Activated CD4-positive, alpha-beta T cell treated with anti-CD3 and anti-CD28 coated beads, Interleukin-2, amount 10 ng/mL, durations not matched to agents 24 days and 14 days (primary cell): ENCODE measurements at places on chromosomes 13 and 19. TPM values are rescaled to one million over a fixed set of nuclear protein-coding genes. Genes with fewer than 3 reads are reported as not detected.

GRCh38 chr13:33191425-33192210, 93.9 kb downstream of the STARD13 start:
- peak overlapping the region; percentile 58 for H3K27ac ChIP-seq
- peaks cover 43% of the 10 kb centered on the region for H3K4me1 ChIP-seq
- H3K4me3 ChIP-seq: no peak overlapping the region
- peaks cover 13% of the 10 kb centered on the region for H3K36me3 ChIP-seq
- DNase-seq: no peak

GRCh38 chr19:54114340-54115108, 933 bp downstream of the TFPT start:
- peaks cover 2% of the 10 kb centered on the region for H3K27me3 ChIP-seq
- H3K4me1 ChIP-seq: peaks cover 24% of the 10 kb centered on the region
- peak overlapping the region; percentile 89 for H3K4me3 ChIP-seq
- H3K27ac ChIP-seq: peak overlapping the region; percentile 87
- DNase-seq: peak; percentile 90

GRCh38 chr19:28864024-28864503, 348.9 kb downstream of the UQCRFS1 start:
- H3K27ac ChIP-seq: no peak overlapping the region
- no peaks in the 10 kb centered on the region for H3K27me3 ChIP-seq
- no peak for DNase-seq

DNA sequence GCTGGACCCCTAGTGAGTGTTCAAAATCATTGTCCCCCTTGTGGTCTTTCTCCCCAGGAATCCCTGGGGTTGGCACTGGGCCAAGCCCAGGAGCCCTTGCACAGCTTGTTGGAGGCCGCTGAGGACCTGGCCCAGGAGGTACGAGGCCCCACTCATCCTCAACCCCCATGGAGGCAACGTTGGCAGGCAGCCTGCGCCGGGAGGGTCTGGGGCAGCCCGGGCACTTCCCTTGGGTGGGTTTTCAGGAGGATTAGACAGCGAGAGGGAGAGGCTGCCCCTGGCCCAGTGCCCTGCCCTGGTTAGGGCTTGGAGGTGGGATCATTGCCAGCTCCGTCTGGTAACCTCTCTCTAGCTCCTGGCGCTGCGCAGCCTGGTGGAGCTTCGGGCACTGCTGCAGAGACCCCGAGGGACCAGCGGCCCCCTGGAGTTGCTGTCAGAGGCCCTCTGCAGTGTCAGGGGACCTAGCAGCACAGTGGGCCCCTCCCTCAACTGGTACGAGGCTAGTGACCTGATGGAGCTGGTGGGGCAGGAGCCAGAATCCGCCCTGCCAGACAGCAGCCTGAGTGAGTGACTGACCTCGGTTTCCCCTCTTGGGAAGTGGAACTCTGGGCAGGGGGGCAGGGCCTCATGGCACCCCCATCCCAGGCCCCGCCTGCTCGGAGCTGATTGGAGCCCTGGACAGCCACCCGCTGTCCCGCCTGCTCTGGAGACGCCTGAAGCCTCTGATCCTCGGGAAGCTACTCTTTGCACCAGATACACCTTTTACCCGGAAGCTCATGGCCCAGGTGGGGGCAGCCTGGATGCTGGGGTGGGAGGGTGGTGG, 3.0 kb downstream of the ABCA7 start:
- no peak for DNase-seq
- peaks cover 30% of the 10 kb centered on the region for H3K4me1 ChIP-seq
- peaks cover 9% of the 10 kb centered on the region for H3K36me3 ChIP-seq
- no peaks in the 10 kb centered on the region for H3K27me3 ChIP-seq
- H3K27ac ChIP-seq: no peak overlapping the region

- no peak for DNase-seq
- peaks cover 30% of the 10 kb centered on the region for H3K36me3 ChIP-seq
- no peaks in the 10 kb centered on the region for H3K4me1 ChIP-seq
- H3K27me3 ChIP-seq: no peaks in the 10 kb centered on the region
Observed at GRCh38 chr13:42189061-42189460, 82.9 kb upstream of the AKAP11 start.

- peaks cover 8% of the 10 kb centered on the region for H3K36me3 ChIP-seq
- DNase-seq: peak; percentile 79
- peaks cover 41% of the 10 kb centered on the region for H3K4me1 ChIP-seq
Observed at GRCh38 chr19:1265615-1266128, 3.5 kb upstream of the CIRBP start.

DNA sequence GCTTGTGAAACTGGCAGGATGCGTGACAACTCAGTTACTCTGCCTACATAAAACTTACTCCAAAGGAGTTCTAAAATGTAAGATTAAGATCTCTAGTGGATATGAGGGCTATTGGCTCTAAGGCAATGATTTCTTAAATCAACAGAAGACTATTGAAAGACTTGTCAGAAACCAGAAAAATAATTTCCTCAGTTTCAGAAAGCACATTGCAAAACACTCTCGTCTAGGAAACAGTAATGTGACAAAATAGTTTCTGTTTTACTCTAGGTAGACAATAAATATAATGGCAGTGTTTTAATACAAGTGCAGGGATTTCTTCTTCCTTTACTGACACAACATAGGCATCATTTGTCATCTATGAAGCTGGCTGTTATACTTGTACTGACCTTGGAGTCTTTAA, 230.1 kb downstream of the KCTD12 start:
- H3K27me3 ChIP-seq: no peaks in the 10 kb centered on the region
- H3K4me1 ChIP-seq: no peaks in the 10 kb centered on the region
- no peak for DNase-seq
- no peaks in the 10 kb centered on the region for H3K36me3 ChIP-seq
- no peak overlapping the region for H3K27ac ChIP-seq

GRCh38 chr19:19540715-19541515, 2.9 kb downstream of the CILP2 start:
- peaks cover 3% of the 10 kb centered on the region for H3K36me3 ChIP-seq
- DNase-seq: peak; percentile 92
- H3K4me1 ChIP-seq: peaks cover 16% of the 10 kb centered on the region
- peak overlapping the region; percentile 65 for H3K27ac ChIP-seq

DNA sequence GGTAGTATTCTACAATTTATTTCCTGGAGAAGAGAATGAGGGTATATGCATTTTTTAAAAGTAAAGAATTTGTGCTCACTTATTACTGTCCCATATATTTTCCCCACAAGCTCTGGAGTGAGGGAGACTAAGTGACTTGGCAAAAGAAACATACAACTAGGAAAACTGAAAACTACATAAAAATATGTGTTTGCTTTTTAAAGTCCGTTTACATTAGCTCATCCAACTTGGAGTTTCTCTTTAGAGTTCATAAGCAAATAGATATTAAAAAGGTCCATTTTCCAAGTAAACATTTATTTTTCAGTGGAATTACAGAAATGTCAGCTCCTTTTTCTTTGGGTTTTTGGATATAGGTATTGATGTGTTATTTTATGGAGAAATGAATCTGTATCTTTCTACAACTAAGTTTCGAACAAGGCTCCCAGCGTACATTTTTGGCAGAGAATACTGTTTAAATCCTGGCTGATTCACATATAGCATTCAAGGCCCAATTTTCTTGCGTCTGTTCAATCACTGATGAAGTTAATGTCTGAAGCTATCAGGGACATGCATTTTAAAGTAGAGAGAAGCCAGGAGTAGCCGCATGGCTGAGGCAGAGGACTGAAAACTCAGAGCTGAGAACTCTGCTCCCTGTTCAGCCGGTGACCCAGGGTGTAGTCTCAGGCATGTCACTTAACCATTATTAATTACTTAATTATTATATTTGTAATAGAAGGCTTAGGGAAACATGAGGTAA, 729.4 kb downstream of the EFNB2 start:
- H3K4me1 ChIP-seq: no peaks in the 10 kb centered on the region
- DNase-seq: no peak
- no peaks in the 10 kb centered on the region for H3K36me3 ChIP-seq
- no peak overlapping the region for H3K4me3 ChIP-seq
- H3K27ac ChIP-seq: no peak overlapping the region

DNA sequence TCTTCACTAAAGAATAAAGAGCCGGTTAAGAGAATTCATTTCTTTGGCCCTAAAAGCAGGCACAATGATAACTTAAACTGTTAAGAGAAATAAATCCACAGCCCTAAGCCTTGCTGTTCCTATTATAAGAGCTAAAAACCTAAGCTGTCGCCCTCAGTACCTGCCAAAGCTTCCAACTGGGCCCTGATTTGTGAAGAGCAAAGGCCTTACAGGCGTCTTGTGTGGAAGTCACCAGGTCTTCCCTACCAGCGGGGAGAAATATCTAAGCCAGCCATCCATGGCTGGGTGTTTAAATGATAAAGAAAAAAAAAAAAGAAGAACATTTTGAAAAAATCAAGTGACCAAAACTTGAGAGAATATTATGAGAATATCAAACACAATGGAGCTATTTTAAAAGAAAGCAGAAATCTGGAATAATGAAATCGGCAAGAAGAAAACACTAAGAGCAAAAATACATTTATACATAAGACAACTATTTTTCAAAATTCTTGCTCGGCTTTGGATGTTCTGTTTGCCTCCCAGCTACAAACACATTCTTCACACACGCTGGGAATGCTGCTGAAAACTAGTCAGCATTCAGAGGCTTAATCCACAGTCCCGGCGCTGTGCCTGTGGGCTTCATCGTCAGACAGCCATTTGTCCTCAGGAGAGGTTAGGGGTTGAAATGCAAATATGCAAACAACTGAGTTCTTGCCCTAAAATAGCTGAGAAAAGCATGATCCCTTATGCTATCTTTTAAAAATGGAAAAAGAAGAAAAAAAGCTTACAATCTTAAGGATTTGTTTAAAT, 89.8 kb upstream of the LSM14A start:
- no peak overlapping the region for H3K4me3 ChIP-seq
- no peak overlapping the region for H3K27ac ChIP-seq
- H3K4me1 ChIP-seq: no peaks in the 10 kb centered on the region
- H3K36me3 ChIP-seq: no peaks in the 10 kb centered on the region

DNA sequence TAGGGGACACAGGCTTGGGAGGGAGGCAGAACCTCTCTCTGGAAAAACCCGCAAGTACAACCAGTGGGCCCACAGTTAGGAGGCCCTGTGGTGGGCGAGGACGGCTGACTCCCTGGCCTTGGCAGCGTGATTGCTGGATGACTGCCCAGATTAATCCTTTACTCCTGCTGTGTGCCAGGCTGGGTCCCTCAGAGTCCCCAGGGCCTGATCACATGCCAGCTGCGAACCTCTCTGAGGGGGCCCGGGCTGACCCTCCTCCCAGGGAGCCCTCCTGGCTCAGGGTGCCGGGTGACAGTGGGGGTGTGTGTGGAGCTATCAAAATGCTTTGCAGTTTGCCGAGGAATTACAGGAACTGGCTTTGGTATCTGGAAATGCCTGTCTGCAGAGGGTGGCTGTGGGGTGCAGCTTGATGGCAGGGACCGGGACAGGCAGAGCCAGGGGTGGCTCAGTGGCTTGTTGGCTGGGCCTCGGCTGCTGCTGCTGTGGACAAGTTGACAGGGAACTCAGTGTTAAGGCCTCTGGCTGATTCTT, 48.9 kb downstream of the DNM2 start:
- no peak overlapping the region for H3K4me3 ChIP-seq
- no peak overlapping the region for H3K27ac ChIP-seq
- H3K36me3 ChIP-seq: peaks cover 27% of the 10 kb centered on the region
- H3K27me3 ChIP-seq: no peaks in the 10 kb centered on the region
- DNase-seq: no peak

DNA sequence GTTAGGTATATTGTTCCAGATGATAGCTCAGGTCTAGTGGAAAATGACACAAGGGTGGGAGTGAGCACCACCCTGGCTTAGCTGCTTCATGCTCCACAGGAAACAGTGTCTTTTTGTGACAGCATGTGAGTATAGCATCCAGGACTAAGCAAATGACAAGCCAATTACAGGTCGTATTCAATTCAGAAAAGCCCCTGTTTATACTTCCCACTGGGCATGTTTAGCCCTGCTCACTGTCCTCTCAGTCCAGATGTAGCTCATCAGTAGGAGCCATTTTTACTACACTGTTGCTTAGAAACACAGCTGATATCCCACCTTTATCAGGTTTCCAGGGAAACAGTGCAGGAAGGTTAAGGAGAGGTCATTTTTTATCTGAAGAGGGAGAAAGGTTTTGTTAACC, 8.0 kb downstream of the ABHD13 start:
- H3K4me3 ChIP-seq: no peak overlapping the region
- no peak for DNase-seq
- H3K4me1 ChIP-seq: peaks cover 21% of the 10 kb centered on the region
- H3K27ac ChIP-seq: no peak overlapping the region
- no peaks in the 10 kb centered on the region for H3K27me3 ChIP-seq

GRCh38 chr19:17616961-17617806, 61.7 kb downstream of the COLGALT1 start:
- H3K4me1 ChIP-seq: peaks cover 3% of the 10 kb centered on the region
- H3K27me3 ChIP-seq: peaks cover 8% of the 10 kb centered on the region
- no peaks in the 10 kb centered on the region for H3K36me3 ChIP-seq
- no peak overlapping the region for H3K27ac ChIP-seq
- no peak overlapping the region for H3K4me3 ChIP-seq

GRCh38 chr19:49642492-49643035, 555 bp downstream of the SCAF1 start:
- peaks cover 16% of the 10 kb centered on the region for H3K36me3 ChIP-seq
- DNase-seq: no peak
- H3K4me1 ChIP-seq: peaks cover 51% of the 10 kb centered on the region
- H3K27me3 ChIP-seq: no peaks in the 10 kb centered on the region
- peak overlapping the region; percentile 92 for H3K27ac ChIP-seq

DNA sequence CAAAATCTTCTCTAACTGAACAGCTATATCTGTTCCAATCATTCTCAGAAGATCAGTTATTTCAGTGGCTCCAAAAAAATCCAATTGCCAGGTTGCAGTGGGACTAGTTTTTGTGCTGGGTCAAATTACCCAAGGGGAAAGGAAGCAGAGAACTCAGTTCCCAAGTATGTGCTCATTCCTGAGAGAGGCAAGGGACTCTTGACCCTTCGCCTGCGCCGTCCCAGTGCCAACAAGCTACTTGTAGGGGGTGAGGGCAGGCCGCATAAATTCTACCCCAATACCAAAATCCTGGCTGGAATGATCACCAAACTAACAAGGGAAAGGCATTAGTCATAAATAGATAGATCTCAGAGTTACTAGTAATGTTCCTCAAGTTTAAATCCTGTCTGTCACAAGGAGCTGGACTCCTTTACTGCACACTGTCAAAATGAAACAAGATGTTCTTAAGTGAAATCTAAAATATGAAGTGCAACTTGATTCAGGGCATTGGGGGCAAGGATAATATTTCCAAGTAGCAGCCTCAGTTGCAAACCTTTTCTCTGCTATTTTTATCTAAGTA, 50.6 kb downstream of the XPO4 start:
- H3K27ac ChIP-seq: no peak overlapping the region
- no peaks in the 10 kb centered on the region for H3K4me1 ChIP-seq
- H3K4me3 ChIP-seq: no peak overlapping the region
- DNase-seq: no peak

GRCh38 chr19:14434543-14435319, 1.6 kb downstream of the PKN1 start:
- H3K27ac ChIP-seq: peak overlapping the region; percentile 74
- H3K27me3 ChIP-seq: peaks cover 12% of the 10 kb centered on the region
- peaks cover 42% of the 10 kb centered on the region for H3K4me1 ChIP-seq
- peak overlapping the region; percentile 83 for H3K4me3 ChIP-seq
- peak; percentile 76 for DNase-seq

- H3K4me3 ChIP-seq: no peak overlapping the region
- H3K36me3 ChIP-seq: no peaks in the 10 kb centered on the region
- no peaks in the 10 kb centered on the region for H3K4me1 ChIP-seq
Observed at GRCh38 chr13:21638319-21639282, 32.3 kb upstream of the FGF9 start.

The ANKLE1 gene
- total RNA-seq: 17.3 and 17.9 TPM in 2 replicates

The MYCBP2 gene
- 94.6 and 119 TPM in 2 replicates for total RNA-seq

The PSG11 gene
- total RNA-seq: not detected in 2 replicates

The SAMD4B gene
- 68.9 and 71.4 TPM in 2 replicates for total RNA-seq
